ENCODE measurements at places on chromosomes 7 and 10. TPM values are rescaled to one million over a fixed set of nuclear protein-coding genes. Genes with fewer than 3 reads are reported as not detected.
A peak's percentile ranks its signal among the peaks of the same experiment; 100 is the strongest.

GRCh38 chr10:6400331-6400730, 179.7 kb downstream of the PRKCQ start:
- no peaks in the 10 kb centered on the region for H3K36me3 ChIP-seq
- H3K4me1 ChIP-seq: peaks cover 61% of the 10 kb centered on the region
- no peak for DNase-seq
- no peak overlapping the region for H3K4me3 ChIP-seq
- H3K27ac ChIP-seq: no peak overlapping the region

DNA sequence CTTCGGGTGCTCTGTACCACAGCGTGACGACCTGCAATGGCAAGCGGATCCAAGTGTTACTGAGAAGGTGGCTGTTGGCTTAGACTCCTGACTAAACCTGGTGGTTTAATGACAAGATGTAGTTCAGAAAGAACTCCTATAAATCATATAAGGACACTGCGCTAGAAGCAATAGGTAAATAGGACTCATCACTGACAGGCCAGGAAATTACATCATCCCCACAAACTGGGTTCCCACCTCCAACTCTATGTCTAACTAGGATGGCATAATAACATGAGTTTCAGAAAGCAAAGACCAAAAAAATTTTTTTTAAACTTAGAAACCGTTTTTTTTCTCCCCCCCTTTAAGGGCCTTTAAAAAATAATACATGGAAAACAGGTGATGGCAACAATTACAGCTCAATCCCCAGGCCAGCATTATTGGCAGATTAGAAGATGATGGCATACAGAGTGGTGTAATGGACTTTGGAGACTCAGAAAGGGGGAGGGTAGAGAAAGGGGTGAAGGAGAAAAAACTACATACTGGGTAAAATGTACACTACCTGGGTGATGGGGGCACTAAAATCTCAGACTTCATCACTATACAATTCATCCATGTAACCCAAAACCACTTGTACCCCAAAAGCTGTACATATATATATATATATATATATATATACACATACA, 81.4 kb upstream of the FAM133B start:
- H3K27me3 ChIP-seq: no peaks in the 10 kb centered on the region
- H3K36me3 ChIP-seq: peaks cover 33% of the 10 kb centered on the region
- peaks cover 61% of the 10 kb centered on the region for H3K4me1 ChIP-seq
- no peak overlapping the region for H3K4me3 ChIP-seq

DNA sequence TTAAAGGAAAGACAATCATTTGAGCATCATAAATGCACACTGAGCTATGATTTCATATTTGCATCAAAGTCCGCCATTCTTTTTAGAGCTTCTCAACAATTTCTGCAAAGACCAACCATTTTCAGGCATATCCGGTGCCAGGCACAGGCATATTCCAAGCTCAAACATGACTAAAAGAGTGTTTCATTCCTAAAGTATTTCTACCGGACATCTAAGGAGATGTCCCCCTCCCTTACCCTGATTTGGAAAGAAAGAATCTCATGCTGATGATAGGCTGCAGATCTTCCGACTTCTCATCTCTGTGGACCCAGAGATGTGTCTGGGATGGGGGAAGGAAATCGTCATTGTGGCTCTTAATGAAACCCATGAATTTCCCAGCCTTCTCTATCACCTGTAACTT, 600.5 kb upstream of the MGMT start:
- H3K36me3 ChIP-seq: peaks cover 8% of the 10 kb centered on the region
- H3K27me3 ChIP-seq: peaks cover 2% of the 10 kb centered on the region
- no peak overlapping the region for H3K27ac ChIP-seq
- H3K4me3 ChIP-seq: no peak overlapping the region
- no peak for DNase-seq
- H3K4me1 ChIP-seq: no peaks in the 10 kb centered on the region

DNA sequence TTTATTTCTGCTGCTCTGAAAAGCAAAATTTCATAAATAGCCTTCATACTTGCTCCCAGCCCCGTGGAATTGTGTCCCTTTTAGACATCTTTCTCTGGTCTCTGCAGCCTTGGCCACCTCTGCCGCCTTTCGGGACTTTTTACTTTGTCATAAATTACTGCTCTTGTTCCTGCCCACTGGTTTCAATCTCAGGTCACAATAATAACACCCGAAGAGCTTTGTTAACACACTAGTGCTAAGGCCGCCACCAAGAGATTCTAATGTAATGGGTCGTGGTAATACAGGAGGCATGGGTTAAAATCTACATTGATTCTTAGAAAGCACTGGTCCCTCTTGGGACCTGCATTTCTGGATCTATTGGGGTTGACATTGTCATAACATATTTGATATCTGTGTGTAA, 276.0 kb upstream of the VWC2 start:
- no peak for DNase-seq
- no peaks in the 10 kb centered on the region for H3K27me3 ChIP-seq
- no peaks in the 10 kb centered on the region for H3K36me3 ChIP-seq
- H3K27ac ChIP-seq: no peak overlapping the region

- no peak overlapping the region for H3K4me3 ChIP-seq
- peaks cover 55% of the 10 kb centered on the region for H3K4me1 ChIP-seq
- DNase-seq: no peak
- H3K36me3 ChIP-seq: peaks cover 5% of the 10 kb centered on the region
- H3K27ac ChIP-seq: no peak overlapping the region
- no peaks in the 10 kb centered on the region for H3K27me3 ChIP-seq
Measured at GRCh38 chr10:109202111-109202510, 721.2 kb downstream of the XPNPEP1 start.

GRCh38 chr10:86048973-86049372, 317.6 kb downstream of the GRID1 start:
- no peak for DNase-seq
- H3K27me3 ChIP-seq: no peaks in the 10 kb centered on the region
- H3K4me1 ChIP-seq: no peaks in the 10 kb centered on the region
- no peak overlapping the region for H3K4me3 ChIP-seq

DNA sequence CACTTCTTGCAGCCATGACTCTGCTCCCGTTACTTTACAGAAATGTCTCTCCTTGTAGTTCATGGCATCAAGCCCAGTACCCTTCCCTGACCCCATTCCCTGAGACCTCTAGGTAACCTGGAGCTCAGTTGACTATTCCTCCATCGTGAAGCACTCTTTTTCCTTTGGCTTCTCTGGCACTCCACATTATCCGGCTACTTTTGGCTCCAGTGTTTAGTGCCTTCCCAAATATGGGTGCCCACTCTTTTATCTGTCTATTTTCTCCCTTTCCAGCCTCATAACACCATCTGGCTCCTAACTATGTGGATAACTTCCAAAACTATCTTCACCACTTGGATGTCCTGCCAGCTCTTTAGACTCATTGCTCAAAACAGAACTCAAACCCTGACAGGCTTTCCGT, 744.7 kb upstream of the GALNT17 start:
- H3K36me3 ChIP-seq: no peaks in the 10 kb centered on the region
- H3K4me1 ChIP-seq: no peaks in the 10 kb centered on the region
- H3K27ac ChIP-seq: no peak overlapping the region
- no peaks in the 10 kb centered on the region for H3K27me3 ChIP-seq
- DNase-seq: no peak
- H3K4me3 ChIP-seq: no peak overlapping the region

DNA sequence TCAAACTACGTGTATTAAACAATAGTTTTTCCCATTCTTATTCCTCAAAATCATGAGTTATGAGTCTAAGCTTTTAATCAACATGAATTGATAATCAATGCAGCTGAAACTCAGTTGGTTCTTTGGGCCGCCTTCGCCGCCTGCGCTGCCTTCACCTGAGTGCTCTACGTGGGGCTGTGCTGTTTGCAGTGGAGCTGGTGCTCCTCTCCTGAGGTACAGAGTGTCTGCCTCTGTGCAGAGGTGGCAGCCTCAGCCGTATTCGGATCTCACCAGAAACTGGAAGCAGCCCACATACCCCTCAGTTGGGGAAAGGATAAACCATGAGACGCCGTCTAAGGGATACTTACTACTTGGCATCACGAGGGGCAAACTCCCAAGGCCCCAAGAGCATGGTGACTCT, 15.5 kb downstream of the NOM1 start:
- H3K4me1 ChIP-seq: no peaks in the 10 kb centered on the region
- H3K36me3 ChIP-seq: peaks cover 36% of the 10 kb centered on the region
- DNase-seq: no peak
- no peak overlapping the region for H3K4me3 ChIP-seq

DNA sequence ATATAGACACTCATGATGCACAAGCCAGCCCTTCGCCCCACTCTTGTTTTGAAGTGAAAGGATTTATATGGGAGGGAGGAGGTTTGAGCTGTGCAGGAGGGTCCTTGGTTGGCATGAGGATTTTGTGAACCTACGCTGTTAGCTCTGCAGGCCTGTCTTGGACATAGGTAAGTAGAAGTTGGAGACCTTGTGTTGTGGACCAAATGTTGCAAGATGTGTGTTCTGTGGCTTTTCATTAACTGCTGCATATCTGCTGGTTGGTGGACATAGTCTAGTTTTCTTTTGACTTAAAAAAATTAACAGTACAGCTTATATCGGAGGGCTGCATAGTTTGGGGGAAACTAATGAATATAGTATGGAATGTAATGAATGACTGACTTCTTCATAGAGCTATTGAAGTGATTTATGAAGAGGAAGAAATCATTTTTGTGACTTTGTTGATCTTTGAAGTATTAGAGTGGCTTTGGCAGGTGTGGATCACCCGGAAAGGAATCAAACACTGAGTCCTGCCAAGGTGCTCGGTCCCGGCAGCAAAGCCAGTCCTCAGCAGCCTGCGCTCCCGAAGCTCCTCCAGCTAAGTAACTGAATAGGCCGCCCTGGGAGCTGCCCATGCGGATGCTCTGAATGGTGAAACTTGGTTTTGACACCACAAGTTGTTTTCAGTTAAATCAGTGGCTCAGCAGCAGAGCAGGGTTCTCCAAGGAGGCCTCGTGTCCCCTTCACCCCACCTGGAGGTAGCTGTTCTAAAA, 3.2 kb downstream of the MGMT start:
- H3K27me3 ChIP-seq: no peaks in the 10 kb centered on the region
- no peak overlapping the region for H3K27ac ChIP-seq
- peaks cover 12% of the 10 kb centered on the region for H3K36me3 ChIP-seq
- H3K4me3 ChIP-seq: no peak overlapping the region
- H3K4me1 ChIP-seq: peaks cover 18% of the 10 kb centered on the region

DNA sequence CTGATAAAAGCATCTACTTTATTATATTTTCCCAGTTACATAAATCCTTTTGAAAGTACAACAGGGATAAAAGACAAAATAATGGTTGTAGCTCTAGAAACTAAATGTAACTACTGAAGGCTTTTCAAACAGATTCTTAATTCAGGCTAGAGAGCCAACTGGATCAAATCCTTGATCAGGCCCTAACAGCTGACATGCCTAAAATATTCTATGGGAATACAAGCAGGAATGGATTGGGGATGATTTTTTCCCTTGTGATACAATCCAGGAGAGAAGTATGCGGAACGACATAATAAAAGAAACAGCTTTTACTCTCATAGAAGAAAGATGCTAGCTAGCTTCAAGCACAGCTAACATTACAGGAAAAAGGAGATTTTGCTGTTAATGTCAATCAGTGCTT, 49.0 kb downstream of the NT5C2 start:
- peaks cover 67% of the 10 kb centered on the region for H3K4me1 ChIP-seq
- H3K36me3 ChIP-seq: peaks cover 48% of the 10 kb centered on the region
- no peaks in the 10 kb centered on the region for H3K27me3 ChIP-seq
- H3K4me3 ChIP-seq: no peak overlapping the region

- H3K36me3 ChIP-seq: no peaks in the 10 kb centered on the region
- H3K4me3 ChIP-seq: peak overlapping the region; percentile 59
- peak overlapping the region; percentile 86 for H3K27ac ChIP-seq
- peaks cover 26% of the 10 kb centered on the region for H3K4me1 ChIP-seq
- H3K27me3 ChIP-seq: peaks cover 18% of the 10 kb centered on the region
Measured at GRCh38 chr7:36128448-36129047, 24.5 kb upstream of the EEPD1 start.

- peak overlapping the region; percentile 92 for H3K4me3 ChIP-seq
- peak overlapping the region; percentile 99 for H3K27ac ChIP-seq
- no peak for DNase-seq
- H3K4me1 ChIP-seq: peaks cover 50% of the 10 kb centered on the region
Measured at GRCh38 chr7:128456255-128456725, 612 bp downstream of the HILPDA start.

GRCh38 chr7:158470336-158470735, 117.3 kb downstream of the PTPRN2 start:
- H3K27me3 ChIP-seq: no peaks in the 10 kb centered on the region
- H3K27ac ChIP-seq: no peak overlapping the region
- H3K4me1 ChIP-seq: no peaks in the 10 kb centered on the region
- no peak overlapping the region for H3K4me3 ChIP-seq
- DNase-seq: no peak

DNA sequence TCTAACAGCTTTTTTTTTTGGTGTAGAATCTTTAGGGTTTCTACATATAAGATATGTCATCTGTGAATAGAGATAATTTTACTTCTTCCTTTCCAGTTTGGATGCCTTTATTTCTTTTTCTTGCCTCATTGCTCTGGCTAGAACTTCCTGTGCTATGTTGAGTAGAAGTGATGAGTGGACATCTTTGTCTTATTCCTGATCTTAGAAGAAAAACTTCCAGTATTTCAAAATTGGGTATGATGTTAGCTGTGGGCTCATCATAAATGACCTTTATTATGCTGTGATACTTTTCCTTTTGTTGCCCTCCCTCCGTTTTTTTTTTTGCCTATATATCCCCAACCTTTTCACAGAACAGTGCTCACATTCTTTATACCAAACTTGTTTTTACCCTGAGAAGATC, 8.8 kb downstream of the AGK start:
- no peaks in the 10 kb centered on the region for H3K27me3 ChIP-seq
- H3K36me3 ChIP-seq: peaks cover 20% of the 10 kb centered on the region
- no peak overlapping the region for H3K27ac ChIP-seq
- DNase-seq: no peak

DNA sequence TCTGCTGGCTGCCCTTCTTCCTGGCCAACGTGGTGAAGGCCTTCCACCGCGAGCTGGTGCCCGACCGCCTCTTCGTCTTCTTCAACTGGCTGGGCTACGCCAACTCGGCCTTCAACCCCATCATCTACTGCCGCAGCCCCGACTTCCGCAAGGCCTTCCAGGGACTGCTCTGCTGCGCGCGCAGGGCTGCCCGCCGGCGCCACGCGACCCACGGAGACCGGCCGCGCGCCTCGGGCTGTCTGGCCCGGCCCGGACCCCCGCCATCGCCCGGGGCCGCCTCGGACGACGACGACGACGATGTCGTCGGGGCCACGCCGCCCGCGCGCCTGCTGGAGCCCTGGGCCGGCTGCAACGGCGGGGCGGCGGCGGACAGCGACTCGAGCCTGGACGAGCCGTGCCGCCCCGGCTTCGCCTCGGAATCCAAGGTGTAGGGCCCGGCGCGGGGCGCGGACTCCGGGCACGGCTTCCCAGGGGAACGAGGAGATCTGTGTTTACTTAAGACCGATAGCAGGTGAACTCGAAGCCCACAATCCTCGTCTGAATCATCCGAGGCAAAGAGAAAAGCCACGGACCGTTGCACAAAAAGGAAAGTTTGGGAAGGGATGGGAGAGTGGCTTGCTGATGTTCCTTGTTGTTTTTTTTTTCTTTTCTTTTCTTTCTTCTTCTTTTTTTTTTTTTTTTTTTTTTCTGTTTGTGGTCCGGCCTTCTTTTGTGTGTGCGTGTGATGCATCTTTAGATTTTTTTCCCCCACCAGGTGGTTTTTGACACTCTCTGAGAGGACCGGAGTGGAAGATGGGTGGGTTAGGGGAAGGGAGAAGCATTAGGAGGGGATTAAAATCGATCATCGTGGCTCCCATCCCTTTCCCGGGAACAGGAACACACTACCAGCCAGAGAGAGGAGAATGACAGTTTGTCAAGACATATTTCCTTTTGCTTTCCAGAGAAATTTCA, 1.7 kb downstream of the ADRB1 start:
- H3K4me3 ChIP-seq: peak overlapping the region; percentile 56
- DNase-seq: no peak
- peaks cover 13% of the 10 kb centered on the region for H3K4me1 ChIP-seq
- H3K27me3 ChIP-seq: peaks cover 30% of the 10 kb centered on the region
- no peaks in the 10 kb centered on the region for H3K36me3 ChIP-seq

HYCC1 gene
- total RNA-seq: 90.2 TPM

PVRIG gene
- not detected for total RNA-seq

METTL27 gene
- total RNA-seq: 4.8 TPM

PARP12 gene
- total RNA-seq: 12.3 TPM

DPP6 gene
- total RNA-seq: not detected

CPA4 gene
- 20.8 TPM for total RNA-seq

ADCY1 gene
- not detected for total RNA-seq
